Left hindlimb (tissue), 1 donor: ENCODE measurements at places on chromosomes 2 and 18.

- DNase-seq, result peak; percentile 52
These were observed 43.9 kb upstream of the NEMP2 start for GRCh38 chr2:190578158-190579057.

GRCh38 chr2:221895366-221896121 lies 323.4 kb upstream of the EPHA4 start:
- DNase-seq, result peak; percentile 41

DNA sequence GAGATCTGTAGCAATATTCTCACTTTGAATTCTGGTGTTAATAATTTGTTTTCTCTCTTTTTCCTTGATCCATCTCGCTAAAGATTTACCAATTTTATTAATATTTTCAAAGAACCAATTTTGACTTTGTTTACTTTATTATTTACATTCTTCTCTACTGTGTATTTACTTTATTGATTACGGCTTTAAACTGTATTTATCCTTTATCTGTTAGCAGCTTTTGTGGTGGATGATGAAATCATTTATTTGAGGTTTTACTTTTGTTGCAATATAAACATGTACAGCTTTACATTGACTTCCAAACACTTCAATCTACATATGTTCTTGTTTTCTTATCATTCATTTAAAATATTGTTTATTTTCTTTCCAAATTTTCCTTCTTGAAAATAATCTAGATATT lies 719.9 kb downstream of the ADCYAP1 start:
- DNase-seq, result no peak

DNA sequence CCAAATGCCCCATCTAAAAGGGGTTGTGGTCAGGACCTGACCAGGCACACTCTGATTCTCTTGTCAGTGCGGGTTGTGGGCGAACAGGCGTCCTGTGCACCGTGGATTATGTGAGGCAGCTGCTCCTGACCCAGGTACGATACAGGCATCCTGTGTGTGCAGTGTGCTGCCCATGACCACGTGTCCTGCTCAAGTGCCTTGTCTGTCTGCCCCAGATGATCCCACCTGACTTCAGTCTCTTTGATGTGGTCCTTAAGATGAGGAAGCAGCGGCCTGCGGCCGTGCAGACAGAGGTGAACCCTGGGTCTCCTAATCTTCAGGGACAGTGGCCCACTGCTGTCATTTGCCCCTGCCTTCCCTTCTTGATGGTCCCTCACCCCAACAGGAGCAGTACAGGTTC lies 14.6 kb downstream of the PTPN18 start:
- no peak for DNase-seq

- DNase-seq, result no peak
These were observed 6.3 kb downstream of the PJVK start for GRCh38 chr2:178457390-178457886.

DNA sequence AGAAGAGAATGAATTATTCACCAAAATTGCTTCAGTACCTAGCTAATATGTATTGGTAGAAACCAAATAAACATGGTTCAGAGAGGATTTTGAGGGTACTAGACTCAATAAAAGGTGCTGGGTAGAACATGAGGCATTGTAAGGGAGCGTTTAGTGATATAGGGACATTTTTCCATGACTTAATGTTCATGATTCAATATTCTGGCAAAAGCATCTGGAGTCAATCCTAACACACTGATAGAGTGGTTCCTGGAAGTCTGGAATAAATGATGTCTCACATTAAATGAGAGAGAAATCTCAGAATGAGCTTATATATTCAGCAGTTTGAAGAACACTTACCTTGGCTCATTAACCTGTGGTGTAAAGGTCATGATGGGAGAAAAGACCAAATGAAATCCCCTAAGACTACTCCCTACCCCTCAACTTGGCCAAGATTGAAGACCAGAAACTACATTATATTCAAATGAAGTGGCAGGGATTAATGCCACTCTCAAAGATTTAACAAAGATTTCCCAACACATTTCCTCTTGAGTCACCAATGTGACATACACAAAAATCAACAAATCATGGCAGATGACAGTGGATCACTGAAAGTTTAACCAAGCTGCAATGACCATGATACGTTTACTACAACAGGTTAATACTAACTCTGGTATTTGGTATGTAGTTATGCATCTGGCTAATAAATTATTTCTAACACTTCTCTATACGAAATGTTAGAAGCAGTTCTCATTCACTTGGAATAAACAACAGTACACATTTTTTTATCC lies 309.5 kb downstream of the SATB2 start:
- DNase-seq, result no peak

DNA sequence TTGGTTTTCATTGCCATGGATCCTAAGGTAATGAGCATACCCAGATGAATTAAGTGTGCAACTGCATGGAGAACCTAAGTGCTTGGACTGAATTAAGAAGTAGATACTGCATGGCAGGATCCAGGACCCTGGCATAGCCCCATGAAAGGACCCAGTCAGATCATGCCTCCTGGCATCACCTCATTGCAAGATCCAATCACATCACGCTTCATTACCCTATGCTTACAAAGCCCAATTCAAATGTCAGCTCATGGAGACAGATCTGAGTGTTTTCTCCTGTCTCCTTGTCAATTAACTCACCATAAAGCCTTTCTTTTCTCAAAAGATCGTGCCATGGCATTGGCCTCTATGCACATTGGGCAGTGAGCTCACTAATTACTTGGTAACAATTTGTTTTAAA lies 519.8 kb upstream of the ZNF804A start:
- DNase-seq, result no peak

- no peak for DNase-seq
These were observed 34.2 kb downstream of the CERS6 start for GRCh38 chr2:168490015-168490874.
